ENCODE measurements at places on chromosomes 12 and 14. TPM values are rescaled to one million over a fixed set of nuclear protein-coding genes. Genes with fewer than 3 reads are reported as not detected.

DNA sequence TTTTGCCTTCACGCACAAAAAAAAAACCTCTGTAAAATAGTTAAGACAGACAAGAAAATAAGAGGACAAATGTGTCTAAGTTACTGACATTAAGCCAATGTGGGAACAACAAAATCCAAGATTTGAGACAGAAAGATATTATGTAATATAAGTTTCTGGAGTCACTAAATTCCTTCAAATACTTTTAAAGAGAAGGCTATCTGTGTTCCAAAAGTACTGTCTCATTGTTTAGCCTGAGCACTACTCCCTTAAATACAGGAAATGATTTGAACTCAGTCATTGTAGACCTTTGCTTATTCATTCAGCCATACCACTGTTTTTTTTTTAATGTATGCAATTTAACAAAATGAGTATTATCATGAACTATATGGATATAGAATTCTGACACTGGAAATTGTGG is 82.7 kb upstream of the KITLG start:
- no peaks in the 10 kb centered on the region for H3K27me3 ChIP-seq
- no peaks in the 10 kb centered on the region for H3K4me1 ChIP-seq
- DNase-seq = no peak

Gene GUCY2C
- 0.10 TPM for total RNA-seq

GRCh38 chr14:55221968-55222367 is 30.6 kb upstream of the DLGAP5 start:
- H3K4me1 ChIP-seq = no peaks in the 10 kb centered on the region
- H3K4me3 ChIP-seq = no peak overlapping the region
- no peak overlapping the region for H3K27ac ChIP-seq
- no peaks in the 10 kb centered on the region for H3K27me3 ChIP-seq
- no peaks in the 10 kb centered on the region for H3K36me3 ChIP-seq
- no peak for DNase-seq

GRCh38 chr14:68696266-68696665 is 96.6 kb downstream of the ZFP36L1 start:
- H3K4me1 ChIP-seq = peaks cover 24% of the 10 kb centered on the region
- H3K4me3 ChIP-seq = no peak overlapping the region
- H3K27me3 ChIP-seq = no peaks in the 10 kb centered on the region
- no peak for DNase-seq
- H3K36me3 ChIP-seq = peaks cover 2% of the 10 kb centered on the region
- no peak overlapping the region for H3K27ac ChIP-seq

Gene HOXC6
- total RNA-seq = 6.6 TPM

Gene ENDOU
- 0.40 TPM for total RNA-seq

Gene SERPINA12
- total RNA-seq = not detected

GRCh38 chr12:112559784-112560183 is 141.0 kb downstream of the PTPN11 start:
- no peaks in the 10 kb centered on the region for H3K27me3 ChIP-seq
- H3K36me3 ChIP-seq = no peaks in the 10 kb centered on the region
- no peak overlapping the region for H3K27ac ChIP-seq
- DNase-seq = no peak

DNA sequence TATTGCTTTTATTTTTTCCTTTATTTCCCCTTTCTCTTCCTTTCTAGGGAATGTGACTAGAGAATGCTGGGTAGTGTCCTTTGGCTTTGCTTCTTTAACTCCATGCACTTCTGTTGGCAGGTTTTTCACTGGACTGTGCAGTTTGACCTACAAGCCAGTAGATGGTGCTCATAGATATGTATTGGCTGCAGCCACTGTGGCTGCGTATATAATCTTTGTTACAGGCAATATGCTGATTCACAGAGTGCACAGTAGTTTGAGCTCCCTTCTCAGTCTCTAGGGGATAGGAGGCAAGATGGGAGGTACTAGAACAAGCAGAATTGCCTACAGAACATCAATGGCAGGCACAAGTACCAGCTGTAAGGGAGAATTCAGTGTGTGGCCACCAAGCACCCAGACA is 503.5 kb downstream of the LRFN5 start:
- no peak overlapping the region for H3K27ac ChIP-seq
- H3K36me3 ChIP-seq = no peaks in the 10 kb centered on the region
- no peaks in the 10 kb centered on the region for H3K27me3 ChIP-seq
- H3K4me3 ChIP-seq = no peak overlapping the region
- H3K4me1 ChIP-seq = no peaks in the 10 kb centered on the region
- DNase-seq = no peak

DNA sequence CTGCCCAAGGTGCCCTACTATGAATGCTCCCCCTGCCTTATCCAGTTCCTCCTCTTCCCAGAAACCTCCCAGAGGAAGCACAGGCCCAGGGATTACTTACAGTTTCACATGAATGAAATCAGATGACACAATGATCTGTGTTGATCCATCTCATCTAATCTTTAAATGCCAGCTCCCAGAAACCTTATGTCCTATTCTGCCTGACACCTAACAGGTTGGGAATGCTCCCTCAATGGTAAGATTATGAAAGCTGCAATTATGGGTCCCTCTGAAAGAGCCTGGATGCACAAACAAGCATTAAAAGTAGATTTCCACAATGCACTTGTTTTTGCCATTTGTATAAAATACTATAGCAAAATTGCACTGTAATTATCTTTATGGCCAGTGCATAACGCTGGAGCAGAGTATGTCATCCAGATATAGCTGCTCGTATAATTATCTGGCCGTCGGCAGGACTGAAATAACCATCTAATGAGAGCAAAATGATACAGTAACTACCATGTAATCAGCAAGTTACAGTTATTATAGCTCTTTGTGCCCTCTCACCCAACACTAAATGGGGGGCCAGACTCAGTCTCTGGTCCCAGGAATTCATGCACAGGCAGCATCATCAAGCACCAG is 4.4 kb upstream of the ZBTB39 start:
- DNase-seq = no peak
- peaks cover 5% of the 10 kb centered on the region for H3K4me1 ChIP-seq
- peaks cover 2% of the 10 kb centered on the region for H3K27me3 ChIP-seq
- H3K36me3 ChIP-seq = no peaks in the 10 kb centered on the region

DNA sequence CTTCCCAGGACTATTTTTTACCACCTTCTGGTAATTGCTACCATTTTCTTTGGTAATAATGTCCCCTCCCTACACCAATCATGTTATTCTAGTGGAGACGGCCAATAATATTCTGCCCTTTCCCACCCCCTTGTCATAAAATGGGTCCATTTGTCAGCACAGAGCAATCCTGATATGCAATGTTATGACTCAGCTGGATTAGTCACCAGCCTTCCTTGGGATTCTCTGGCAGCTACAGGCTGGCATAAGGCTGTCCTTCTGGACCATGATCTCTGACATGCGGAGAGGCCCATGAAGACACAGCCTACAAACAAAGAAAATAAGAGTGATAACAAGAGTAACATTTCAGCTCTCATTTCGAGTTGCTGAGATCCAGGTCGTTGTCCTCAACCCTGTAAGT is 222.0 kb upstream of the CPNE8 start:
- no peaks in the 10 kb centered on the region for H3K27me3 ChIP-seq
- DNase-seq = no peak
- H3K27ac ChIP-seq = no peak overlapping the region

Gene IFNG
- not detected for total RNA-seq

Gene COX6A1
- 395 TPM for total RNA-seq

DNA sequence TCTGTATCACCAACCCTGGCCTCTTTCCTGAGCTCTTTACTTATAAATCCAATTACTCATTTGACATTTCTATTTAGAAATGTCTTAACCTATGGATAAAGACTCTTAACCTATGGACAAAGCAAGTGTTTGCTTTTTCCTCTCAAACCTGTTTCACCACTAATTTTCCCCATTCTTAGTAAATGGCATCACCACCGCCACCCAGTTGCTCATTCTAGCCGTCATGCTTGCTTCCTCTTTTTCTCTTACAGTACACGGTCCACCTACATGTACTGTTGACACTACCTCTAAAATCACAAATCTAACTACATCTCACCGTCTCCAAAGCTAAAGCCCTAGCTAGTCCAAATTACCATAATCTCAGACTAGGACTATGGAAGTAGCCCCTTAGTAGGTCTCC is 60.0 kb downstream of the CAPS2 start:
- no peaks in the 10 kb centered on the region for H3K4me1 ChIP-seq
- H3K4me3 ChIP-seq = no peak overlapping the region
- H3K27ac ChIP-seq = no peak overlapping the region
- H3K36me3 ChIP-seq = no peaks in the 10 kb centered on the region
- H3K27me3 ChIP-seq = no peaks in the 10 kb centered on the region

GRCh38 chr12:5817246-5817645 is 127.8 kb downstream of the ANO2 start:
- no peak overlapping the region for H3K4me3 ChIP-seq
- H3K4me1 ChIP-seq = no peaks in the 10 kb centered on the region
- DNase-seq = no peak
- H3K27me3 ChIP-seq = no peaks in the 10 kb centered on the region
- no peaks in the 10 kb centered on the region for H3K36me3 ChIP-seq

GRCh38 chr12:89236748-89237383 is 115.4 kb downstream of the DUSP6 start:
- no peak overlapping the region for H3K27ac ChIP-seq
- H3K36me3 ChIP-seq = no peaks in the 10 kb centered on the region
- no peak for DNase-seq
- H3K4me3 ChIP-seq = no peak overlapping the region
- no peaks in the 10 kb centered on the region for H3K4me1 ChIP-seq

Gene CISTR
- 0.79 TPM for total RNA-seq

DNA sequence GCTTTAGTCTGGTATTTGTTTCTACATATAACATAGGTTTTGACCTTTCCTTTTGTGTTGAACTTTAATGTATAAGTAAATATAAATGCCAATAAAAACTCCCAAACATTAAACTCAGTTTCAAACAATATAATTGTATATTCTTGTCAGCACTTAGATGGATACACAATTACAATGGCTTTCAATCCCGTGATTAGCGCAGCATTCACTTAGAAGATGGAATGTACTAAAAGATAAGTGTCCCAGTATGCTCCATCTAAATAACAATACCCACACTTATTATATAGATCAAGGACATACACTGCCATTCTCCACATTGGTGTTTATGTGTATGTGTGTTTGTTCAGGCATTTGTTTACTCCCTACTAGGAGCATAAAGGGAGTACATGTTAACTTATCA is 193.1 kb downstream of the SOX5 start:
- no peaks in the 10 kb centered on the region for H3K4me1 ChIP-seq
- H3K27ac ChIP-seq = no peak overlapping the region
- no peaks in the 10 kb centered on the region for H3K27me3 ChIP-seq
- no peak overlapping the region for H3K4me3 ChIP-seq
- no peak for DNase-seq

GRCh38 chr12:5560265-5560664 is 128.4 kb downstream of the NTF3 start:
- H3K27ac ChIP-seq = no peak overlapping the region
- H3K36me3 ChIP-seq = peaks cover 6% of the 10 kb centered on the region
- no peak overlapping the region for H3K4me3 ChIP-seq

Gene AMDHD1
- total RNA-seq = 0.69 TPM

DNA sequence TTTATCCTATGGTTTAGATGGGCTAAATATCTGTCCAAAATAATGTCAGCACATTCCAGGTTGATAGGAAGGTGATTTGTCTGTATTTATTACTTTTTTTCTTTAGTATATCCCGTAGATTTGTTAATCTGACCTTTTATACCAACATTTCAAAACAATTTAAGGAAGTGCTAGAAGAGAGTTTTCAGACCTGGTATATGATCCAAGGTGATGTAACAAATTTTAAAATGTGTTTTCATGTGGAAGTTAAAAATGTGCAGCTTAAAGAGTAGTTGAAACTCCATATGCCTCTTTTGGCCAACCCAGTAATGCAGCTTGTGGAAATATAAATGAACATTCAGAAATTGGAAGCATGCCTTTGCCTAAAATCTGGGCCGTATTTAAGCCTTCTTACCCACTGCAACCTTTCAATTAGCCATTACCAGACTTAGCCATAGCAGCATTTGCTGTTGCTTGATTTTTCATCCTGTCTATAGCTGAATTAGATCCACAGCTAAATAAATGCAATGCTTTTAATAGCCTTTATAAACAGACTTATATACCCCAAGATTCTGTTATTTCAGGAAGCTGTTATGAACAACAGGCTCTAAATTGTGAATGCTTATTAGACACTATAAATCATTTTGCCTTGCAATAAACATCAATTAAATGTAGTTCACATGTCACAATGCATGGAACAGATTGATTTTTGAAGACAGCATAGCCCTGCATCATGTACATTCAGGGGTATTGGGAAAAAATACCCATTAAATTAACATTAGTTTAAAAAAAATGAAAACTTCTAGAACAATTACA is 271.2 kb downstream of the PDZRN4 start:
- H3K4me1 ChIP-seq = no peaks in the 10 kb centered on the region
- no peak for DNase-seq
- H3K4me3 ChIP-seq = no peak overlapping the region
- H3K27me3 ChIP-seq = no peaks in the 10 kb centered on the region
- no peaks in the 10 kb centered on the region for H3K36me3 ChIP-seq
- H3K27ac ChIP-seq = no peak overlapping the region

DNA sequence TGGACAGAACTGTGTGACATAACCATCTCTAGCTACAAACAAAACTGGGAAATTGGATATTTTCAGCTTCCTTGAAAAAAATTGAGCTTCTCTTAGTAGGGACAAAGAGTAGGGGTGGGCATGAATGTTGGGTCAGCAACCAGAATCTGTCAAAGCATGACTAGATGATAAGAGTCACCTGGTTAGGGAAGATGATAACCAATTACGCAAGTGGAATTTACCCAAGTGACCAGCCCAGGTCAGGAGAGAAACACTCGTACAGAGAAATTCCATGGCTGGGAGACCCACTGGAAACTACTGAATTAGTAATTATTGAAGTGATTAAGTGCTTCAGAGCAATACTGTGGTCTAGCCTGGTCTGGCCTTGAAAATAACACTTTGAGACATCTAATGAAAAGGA is 36.3 kb upstream of the C12orf75 start:
- H3K27ac ChIP-seq = no peak overlapping the region
- H3K27me3 ChIP-seq = no peaks in the 10 kb centered on the region
- H3K4me3 ChIP-seq = no peak overlapping the region
- no peaks in the 10 kb centered on the region for H3K36me3 ChIP-seq

GRCh38 chr12:127257366-127257935 is 1009.5 kb upstream of the TMEM132C start:
- H3K4me1 ChIP-seq = no peaks in the 10 kb centered on the region
- no peaks in the 10 kb centered on the region for H3K36me3 ChIP-seq
- DNase-seq = no peak
- no peak overlapping the region for H3K4me3 ChIP-seq
- H3K27me3 ChIP-seq = no peaks in the 10 kb centered on the region

Measured in spinal cord (tissue), 10 donors.